ENCODE measurements at places on chromosomes 4 and X.

GRCh38 chr4:1061760-1062159, 50.3 kb downstream of the FGFRL1 start:
- DNase-seq = no peak

GRCh38 chrX:66221856-66222255, 57.8 kb downstream of the HEPH start:
- DNase-seq = no peak

DNA sequence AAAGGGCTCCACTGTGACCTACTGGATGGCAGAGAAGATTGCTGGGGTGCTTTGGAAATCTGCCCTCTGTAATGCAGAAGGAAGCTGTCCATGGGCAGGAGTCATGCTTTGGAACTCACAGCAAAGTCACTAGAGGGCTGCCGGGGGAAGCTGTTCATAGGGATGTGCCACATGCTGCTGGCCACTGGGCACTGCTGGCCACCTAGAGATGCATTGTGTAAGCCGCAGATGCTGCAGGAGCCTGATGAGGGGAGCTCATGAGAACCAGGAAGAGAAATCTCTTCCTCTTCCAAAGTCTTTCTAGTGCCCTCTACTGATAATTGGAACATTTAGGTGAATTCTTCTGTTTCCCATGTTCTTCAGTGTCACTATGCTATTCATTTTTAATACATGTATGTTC, 31.2 kb upstream of the UXT start:
- no peak for DNase-seq

DNA sequence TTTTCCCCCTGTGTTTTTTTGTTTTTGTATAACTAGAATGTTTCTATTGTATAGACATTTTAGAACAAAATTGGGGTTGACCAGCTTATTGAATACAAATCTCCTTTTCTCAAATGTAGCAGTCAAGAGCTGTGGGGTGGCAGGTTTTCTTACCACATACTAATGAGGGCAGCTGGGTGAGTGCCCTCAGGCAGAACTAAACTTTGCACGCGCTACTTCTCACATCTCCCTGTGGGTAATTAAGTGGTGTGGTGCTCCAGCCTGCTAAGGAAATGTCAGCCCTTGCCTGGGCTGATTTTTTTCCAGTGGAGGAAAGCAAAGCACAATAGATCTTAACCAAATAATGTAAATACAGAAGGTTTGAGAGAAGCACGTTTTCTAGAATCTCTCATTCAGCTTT, 717.6 kb upstream of the TENM3 start:
- DNase-seq = no peak

GRCh38 chrX:115968436-115969252, 201.9 kb upstream of the AGTR2 start:
- DNase-seq = no peak

GRCh38 chr4:3853388-3854035, 87.3 kb downstream of the ADRA2C start:
- no peak for DNase-seq

GRCh38 chr4:26787461-26788340, 72.9 kb upstream of the STIM2 start:
- DNase-seq = peak; percentile 45

DNA sequence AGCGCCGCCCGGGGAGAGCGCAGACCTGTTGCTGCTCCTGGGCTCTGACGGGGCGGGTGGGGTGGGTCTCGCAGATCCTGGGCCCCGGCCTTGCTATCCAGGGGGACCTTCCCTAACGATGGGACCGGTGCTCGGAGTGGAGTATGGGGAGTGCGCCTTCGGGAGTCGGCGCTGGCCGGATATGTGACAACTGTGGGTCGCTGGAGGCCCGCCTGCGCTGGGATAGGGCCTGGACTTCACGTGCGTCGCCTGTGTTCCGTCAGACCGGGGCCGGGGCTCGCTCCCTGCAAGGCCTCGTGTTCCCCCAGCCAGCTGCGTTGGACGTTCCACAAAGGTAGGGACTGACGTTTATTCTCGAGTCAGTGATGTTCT, 1.3 kb downstream of the TBL1X start:
- peak; percentile 24 for DNase-seq

GRCh38 chr4:4613641-4614286, 71.9 kb upstream of the STX18 start:
- DNase-seq = no peak

DNA sequence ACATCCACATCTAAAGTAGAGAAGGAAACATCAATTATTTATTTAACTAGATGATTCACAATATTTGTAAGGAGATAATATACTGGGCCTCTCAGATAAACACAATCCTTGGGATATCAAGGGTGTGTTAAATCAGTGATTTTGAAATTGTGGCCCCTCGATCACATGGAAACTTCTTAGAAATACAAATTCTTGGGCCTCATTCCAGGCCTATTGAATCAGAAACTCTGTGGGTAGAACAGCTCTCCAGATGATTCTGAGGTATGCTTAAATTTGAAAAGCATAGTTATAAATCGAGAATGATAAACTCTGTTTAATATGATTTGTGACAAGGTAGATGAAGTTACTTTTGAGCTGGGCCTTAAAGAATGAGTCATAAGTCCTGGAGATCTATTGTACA, 64.3 kb upstream of the GPR174 start:
- no peak for DNase-seq

- DNase-seq = no peak
Observed at GRCh38 chrX:19886375-19886774, 1.0 kb downstream of the SH3KBP1 start.

DNA sequence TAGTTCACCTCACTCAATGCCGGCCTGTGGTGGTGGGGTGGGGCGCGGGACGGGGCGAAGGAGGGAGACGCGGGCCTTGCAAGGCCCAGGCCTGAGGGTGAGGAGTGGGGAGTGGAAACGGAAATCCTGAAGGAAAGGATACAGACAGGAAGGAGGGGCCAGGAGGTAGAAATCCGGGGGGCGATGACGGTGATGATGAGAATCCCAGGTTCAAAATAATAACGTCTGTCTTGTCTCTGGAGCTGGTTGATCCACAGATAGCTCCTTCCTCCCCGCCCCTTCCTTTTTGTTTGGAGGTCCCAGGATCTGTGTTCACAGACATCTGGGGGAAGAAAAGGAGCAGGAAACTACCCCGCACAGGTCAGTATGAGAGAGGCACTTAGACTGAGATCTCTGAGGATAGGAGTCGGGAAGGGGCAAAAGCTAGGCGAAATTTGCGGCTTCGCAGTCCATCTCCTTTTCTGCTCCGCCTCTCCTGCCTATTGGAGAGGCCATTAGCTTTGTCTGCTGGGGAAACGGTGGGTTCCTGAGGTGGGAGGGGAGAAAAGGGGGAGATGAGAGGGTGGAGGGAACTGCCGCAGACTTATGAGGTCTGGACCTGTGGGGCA, 746 bp downstream of the TCEAL7 start:
- DNase-seq = no peak

DNA sequence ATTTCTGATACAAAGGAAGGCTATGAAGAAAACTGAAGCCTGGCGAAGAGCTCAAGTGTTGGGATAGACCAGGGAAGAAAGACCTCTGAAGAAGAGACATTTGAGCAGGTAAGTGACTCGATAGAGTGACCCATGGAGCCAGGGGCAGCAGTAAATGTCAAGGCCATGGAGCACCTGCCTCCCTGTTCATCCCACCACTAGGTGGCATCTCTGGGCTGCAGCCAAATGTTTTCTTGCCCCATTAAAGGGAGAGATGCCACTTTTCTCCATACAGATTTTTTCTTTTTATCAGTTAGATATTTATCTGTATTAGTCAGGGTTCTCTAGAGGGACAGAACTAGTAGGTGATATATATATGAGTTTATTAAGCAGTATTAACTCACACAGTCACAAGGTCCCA, 4.9 kb upstream of the ZNF81 start:
- DNase-seq = peak; percentile 53

- DNase-seq = no peak
Observed at GRCh38 chr4:77193046-77193445, 36.0 kb downstream of the CCNG2 start.

GRCh38 chr4:90375081-90375480, 247.9 kb downstream of the CCSER1 start:
- DNase-seq = no peak
